ENCODE measurements at places on chromosomes 13 and 19.
A peak's percentile ranks its signal among the peaks of the same experiment; 100 is the strongest.

GRCh38 chr19:42328854-42329253 is 3.4 kb downstream of the MEGF8 start:
- DNase-seq = no peak

GRCh38 chr13:24076109-24076508 is 84.4 kb upstream of the SPATA13 start:
- no peak for DNase-seq

GRCh38 chr13:33725340-33725739 is 92.6 kb upstream of the RFC3 start:
- DNase-seq = no peak

DNA sequence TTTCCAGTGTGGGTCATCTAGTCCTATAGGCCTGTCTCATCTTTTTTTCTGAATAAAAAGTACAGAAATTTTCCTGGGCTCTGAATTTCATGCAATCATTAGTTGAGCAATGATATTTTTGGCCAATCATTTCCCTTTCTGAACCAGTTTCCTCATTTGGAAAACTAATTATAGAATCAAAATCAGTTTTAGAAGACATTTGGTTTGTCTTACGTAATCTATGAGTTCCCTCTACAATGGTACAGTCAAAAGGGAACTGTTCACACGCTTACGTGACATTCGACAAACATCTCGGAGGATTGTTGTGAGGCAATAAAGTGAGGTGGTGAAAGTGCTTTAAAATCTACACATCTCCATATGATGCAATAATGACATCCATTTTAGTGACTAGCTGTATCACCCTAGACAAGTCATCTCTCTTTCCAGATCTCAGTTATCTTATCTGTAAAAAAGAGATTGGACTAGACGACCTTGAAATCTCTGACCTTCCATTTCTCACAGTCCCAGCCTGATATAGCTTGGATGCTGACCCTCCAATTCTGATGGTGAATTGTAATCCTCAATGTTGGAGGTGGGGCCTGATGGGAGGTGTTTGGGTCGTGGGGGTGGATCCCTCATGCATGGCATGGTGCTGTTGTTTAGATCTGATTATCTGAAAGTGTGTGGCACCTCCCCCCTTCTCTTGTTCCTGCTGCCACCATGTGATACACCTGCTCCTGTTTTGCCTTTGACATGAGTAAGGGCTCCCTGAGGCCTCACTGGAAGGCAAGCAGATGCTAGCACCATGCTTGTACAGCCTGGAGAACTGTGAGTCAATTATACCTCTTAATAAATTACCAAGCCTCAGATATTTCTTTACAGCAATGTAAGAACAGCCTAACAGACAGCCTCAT is 26.7 kb downstream of the FLT1 start:
- DNase-seq = no peak

DNA sequence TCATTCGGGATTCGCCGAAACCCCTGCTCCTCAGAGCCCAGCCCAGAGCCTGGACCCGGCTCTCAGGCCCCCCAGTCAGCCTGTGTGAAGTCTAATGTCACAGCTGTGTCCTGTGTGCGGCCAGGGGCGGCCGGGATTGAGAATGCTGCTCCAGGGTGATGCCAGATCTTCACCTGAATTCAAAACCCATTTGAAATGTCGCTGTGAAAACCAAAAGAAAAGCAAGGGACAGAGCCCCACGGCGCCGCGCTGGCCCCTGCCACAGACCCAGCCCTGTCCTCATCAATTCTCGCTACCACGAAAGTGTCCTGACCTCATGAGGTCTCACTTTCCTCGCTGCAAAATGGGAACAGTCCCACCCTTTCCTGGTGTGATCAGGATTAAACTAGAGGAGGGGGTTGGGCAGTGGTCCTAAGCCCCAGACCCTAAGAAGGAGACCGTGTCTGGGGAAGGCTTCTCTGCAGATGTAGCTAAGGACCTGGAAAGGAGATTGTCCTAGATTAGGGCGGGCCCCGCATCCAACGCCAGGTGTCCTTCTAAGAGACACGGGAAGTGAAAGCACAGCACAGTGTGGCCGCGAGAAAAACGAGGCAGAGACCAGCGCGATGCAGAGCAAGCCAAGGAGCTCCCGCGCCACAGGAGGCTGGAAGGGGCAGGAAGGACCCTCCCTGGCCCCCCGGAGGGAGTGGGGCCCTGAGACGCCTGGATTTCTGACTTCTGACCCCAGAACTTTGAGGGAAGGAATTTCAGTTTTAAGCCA is 34.0 kb upstream of the SPACA7 start:
- no peak for DNase-seq

GRCh38 chr13:25840261-25840660 is 211.6 kb downstream of the SHISA2 start:
- DNase-seq = no peak

- no peak for DNase-seq
These were observed 8.2 kb downstream of the SERTM1 start for GRCh38 chr13:36681894-36682624.

DNA sequence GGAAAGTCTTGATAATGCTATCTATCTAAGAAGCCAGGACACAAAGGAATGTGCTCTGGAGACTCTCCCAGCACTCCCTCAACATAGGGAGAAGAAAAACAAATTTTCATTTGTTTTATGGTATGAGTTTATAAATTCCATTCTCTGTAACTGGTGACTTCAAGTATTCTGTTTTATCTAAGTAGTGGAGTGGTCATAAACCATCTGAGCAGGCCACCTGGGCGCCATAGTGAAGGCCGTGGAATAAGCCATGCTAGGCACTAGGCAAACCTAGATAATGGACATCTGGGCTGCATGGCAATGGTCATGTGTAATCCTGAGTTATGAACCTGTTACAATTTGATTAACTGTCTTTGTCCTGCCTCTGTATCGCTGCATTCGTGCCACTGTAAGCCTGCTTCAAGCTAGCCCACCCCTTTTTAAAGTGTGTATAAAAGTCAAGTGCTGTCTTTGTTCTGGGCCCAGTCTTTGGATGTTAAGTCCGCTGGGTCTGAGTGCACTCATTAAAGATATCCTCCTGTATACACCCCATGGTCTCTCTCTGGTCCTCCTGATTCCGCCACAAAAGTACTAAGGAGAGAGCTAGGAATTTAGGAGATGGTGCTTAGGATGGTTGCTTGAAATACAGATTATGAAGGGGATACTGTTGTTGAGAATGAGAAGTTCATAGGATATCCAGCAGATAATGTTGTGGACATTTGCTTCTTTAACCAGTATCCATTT is 13.2 kb downstream of the GTF2F2 start:
- DNase-seq = no peak

- DNase-seq = no peak
These were observed 584.3 kb upstream of the SLITRK6 start for GRCh38 chr13:86383561-86383960.

DNA sequence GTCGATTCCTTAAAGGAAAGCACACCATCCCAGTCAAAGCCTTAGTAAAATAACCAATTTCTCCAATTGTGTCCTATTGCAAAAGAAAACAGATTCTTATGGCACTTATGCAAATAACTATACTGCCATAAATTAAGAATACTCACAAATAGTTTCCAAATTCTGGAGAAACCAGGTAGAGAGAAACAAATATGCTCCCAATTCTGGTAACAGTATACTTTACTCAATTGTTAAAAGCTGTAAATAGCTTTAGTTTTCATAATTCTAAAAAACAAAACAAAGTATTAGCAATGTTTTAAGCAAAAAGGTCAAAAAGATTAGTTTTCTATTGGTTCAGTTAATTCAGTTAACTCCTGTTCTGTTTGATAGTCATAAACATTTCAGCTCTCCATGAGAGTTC is 18.2 kb upstream of the UBAC2 start:
- no peak for DNase-seq

- peak; percentile 56 for DNase-seq
These were observed 710 bp upstream of the BTBD2 start for GRCh38 chr19:2016041-2016807.

DNA sequence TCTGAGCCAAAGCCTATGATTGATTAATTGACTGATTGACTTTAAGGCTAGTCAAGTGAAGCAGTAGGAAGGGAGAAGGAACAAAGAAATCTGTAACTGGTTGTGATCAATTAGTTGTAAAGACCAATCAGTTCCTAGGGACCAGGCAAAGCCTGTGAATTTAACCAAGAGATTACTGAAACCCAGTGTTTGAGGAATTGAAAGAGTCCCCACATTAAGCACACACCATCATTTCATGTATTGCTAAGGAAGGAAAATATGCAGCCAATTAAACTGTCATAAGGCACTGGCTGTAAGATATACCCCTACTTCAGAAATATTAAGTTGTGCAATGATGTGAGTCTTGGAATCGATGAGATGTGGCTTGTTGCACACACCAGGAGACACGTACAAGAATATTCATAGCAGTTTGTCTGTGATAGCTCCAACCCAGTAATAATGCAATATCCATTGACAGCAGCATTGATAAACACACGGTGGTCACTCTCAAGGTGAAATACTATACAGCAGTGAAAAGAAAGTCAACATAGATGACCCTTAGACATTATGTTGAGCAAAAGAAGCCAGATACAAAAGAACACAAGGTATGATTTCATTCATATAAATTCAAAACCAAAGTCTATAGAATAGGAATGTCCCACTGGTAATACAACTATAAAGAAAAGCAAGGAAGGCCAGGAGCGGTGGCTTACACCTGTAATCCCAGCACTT is 9.0 kb downstream of the C19orf47 start:
- DNase-seq = no peak

GRCh38 chr19:5130371-5131030 is 161.6 kb downstream of the KDM4B start:
- peak; percentile 24 for DNase-seq

DNA sequence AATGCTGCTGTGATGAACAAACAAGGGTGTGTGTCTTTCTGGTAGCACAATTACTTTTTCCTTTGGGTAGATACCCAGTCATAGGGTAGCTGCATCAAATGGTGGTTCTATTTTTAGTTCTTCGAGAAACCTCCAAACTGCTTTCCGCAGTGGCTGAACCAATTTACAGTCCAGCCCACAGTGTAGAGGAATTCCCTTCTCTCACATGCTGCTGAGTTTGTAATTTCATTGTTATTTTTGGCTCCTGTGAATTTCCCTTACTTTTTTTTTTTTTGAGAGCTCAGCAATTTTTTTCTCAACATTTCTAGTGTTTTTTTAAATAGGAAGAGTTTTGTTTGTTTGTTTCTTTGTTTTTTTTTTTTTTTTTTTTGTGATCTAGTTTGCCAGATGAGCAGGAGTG is 37.5 kb upstream of the ADGRE1 start:
- no peak for DNase-seq

GRCh38 chr19:35226748-35227147 is 1.8 kb downstream of the FAM187B start:
- no peak for DNase-seq

DNA sequence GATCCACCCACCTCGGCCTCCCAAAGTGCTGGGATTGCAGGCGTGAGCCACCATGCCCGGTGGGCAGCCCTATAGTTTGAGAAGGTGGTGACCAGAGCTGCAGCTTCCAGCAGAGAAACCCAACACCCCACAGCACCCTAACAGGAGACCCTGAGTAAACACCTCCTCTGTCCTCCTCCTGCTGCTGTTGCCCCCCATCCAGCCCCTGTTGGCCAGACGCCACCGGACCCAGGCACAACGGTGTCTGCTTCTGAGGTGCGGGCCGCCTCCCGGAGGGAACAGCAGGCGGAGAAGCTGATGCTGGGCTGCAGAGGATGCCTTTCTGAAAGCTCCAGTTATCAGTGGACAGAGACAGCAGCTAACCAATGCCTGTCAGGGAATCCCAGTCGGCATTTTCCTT is 175.5 kb downstream of the COL4A1 start:
- DNase-seq = no peak

- no peak for DNase-seq
These were observed 4.9 kb upstream of the CARM1 start for GRCh38 chr19:10866495-10866894.

DNA sequence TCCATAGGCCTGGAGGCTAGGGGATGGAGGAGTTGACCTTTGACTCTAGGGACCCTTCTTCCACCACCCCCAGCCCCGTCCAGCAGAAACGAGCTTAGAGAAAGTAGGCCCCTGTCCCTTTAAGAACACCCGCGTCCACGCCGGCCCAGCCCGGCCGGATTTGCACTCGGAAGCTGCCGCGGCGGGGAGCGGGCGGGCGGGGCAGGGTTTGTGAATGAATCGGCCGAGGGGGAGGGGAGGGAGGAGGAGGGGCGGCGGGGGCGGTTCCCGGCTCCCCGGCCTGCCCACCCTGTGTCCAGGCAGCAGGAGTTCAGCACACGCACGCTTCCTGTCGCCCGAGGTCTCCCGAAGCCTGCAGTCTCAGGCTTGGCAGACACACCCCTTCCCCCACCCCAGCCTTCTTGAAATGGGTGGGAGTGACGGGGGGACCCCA is 1.5 kb downstream of the UNC13A start:
- DNase-seq = no peak

GRCh38 chr19:48600679-48601417 is 5.7 kb upstream of the SPACA4 start:
- no peak for DNase-seq

DNA sequence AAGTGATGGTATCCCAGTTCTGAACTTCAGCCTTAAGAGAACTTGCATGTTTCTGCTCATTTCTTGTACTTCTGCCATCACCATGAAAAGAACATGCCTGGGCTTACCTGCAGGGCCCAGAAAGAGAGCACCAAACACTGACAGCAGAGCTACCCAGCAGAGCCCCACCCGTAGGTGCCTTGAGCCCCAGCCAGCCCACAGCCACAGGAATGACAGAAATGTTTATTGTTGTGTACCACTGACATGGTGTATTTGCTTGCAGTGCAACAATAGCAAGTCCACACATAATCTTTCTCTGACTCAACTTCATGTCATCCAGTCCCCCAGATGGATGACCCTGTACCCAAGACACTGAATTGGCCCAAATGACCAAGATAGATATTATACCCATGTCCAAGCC is 195.2 kb downstream of the TSHZ3 start:
- DNase-seq = no peak

- no peak for DNase-seq
These were observed 12.1 kb downstream of the FBXL12 start for GRCh38 chr19:9806803-9807202.

DNA sequence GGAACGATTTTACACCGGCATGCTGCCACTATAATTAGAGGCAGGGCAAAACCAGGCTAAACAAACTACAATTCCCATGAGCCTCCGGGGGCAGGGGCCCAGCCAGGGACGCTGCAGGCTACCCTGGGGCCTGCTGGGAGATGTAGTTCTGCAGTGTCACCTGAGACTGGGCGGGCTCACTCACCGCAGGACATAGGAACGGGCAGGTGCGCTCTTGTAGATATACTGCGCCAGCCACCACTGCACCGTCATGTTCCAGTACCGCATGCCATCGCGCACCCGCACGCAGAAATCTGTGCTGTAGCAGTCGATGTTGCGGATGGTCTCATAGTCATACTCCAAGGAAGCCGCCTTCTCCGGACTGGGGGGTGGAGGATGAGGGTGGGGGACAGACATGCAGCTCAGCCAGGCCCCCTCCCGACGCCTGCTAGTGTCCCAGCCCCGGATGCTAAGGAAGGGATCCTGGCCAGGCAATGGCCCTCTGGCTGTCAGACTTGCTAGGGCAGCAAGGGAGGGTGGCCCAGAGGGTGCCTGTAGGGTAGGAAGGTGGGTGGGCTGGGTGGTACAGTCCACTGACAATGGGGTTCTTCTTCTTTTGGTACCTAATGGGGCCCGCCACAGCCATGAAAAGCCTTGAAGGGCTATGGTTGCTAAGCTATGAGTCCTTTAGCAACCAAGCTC is 5.8 kb upstream of the TMC4 start:
- peak; percentile 23 for DNase-seq
